ENCODE measurements at places on chromosomes 16 and 17.

- no peak for DNase-seq
Observed at GRCh38 chr16:85683363-85683762, 5.4 kb downstream of the GINS2 start.

DNA sequence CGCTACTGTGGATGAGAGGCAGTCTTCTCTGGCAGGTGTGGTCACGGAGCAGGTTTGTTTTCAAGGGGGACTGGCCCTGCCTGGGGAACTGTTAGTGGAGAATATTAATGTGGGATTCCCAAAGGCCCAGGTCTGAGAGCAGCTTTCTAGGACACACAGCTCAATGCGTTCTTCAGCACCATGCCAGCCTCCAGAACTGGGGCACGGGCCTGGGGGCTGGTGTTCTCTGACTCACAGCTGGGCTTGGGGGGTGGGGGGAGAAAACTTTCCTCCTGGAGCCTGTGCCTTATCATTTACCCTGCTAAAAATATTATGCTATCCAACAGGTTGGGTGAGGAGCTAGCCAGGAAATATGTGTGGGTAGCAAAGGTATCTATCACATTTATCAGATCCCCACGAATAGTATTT, 13.5 kb upstream of the LHX1 start:
- DNase-seq: no peak

DNA sequence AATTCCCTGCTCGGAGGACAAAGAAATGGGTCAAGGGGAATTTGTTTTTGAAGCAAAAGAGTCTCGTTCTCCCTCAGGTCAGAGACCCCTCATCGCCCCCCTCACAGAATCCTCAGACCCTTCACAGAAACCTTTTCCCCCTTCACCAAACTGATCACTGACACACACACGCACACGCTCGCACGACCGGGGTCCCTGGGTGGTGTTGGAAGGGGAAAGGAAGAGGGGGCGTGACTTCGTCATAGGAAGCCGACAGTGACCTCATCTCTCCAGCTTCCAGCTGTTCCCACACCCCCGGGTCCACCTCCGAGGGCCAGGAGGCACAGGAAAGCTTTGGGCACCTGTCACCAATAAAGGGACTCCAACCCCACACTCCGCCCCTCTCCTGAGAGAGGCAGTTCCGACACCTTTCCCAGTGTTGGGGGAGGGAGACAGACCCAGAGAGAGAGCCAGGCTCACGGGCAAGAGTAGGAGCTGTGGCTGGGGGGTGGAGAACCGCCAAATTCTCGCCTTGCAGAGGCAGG, 1.2 kb downstream of the ASGR1 start:
- no peak for DNase-seq

- DNase-seq: no peak
Observed at GRCh38 chr17:39981766-39982375, 1.3 kb downstream of the PSMD3 start.

DNA sequence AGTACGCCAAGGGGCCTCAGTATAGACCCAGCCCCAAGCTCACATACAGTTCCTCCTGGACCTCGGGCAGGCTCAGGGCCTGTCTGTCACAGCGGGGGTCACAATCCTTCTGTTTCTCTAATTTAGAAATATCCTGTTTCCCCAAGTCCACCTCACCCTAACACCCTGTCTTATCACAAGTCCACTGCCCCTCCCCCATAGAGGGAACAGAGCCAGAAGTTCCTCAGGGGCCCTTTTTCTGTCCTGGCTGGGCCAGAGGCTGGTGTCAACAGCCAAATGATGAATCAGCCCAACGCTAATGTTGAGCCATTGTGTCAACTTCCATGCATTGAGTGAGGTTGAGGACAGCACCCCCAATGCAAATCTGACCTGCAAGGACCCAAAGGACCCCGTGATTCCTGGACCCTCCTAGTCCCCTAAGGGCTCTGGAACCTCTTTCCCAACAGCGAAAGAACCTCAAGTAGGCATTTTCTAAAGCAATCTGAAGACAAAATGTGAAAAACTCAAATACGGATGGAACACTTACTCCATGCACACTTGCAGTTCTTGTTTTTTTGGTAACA, 58.6 kb downstream of the PECAM1 start:
- no peak for DNase-seq

DNA sequence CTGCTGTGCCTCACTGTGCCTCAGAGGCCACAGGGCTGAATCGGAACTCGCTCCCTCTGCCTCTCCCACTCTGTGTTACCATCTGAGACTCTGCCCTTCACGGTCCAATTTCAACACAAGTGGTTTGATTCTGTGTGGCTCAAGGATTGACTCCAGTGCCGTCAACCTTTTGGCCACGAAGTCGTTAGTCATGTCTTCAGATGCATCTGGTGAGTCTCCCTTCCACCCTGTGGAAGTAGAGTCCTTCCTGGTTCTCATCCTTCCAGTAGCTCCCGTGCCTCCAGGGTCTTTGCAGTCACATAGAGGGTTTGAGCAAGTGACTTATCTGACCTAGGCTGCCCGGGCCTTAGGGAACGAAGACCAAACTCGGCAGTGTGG, 51.2 kb downstream of the PGS1 start:
- DNase-seq: no peak

- no peak for DNase-seq
Observed at GRCh38 chr17:20235747-20236146, 226.6 kb downstream of the SPECC1 start.

DNA sequence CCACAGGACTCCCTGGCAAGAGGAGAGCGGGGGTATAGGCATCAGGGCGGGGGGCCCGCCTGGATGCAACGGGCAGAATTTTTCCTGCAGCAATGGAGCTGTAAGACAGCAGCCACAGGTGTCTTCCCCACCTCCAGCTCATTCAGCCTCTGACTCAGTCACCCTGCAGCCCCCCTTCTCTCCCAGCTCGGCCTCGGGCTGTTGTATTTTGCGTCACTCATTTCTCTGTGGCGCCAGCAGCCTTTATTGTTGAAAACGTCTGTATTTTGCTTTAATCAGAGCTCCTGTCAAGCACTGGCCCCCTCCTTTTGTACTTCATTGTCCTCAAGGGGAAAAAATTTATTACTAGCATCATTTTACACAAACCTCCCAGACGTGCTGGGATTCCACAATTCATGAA, 117.7 kb downstream of the WSCD1 start:
- no peak for DNase-seq

DNA sequence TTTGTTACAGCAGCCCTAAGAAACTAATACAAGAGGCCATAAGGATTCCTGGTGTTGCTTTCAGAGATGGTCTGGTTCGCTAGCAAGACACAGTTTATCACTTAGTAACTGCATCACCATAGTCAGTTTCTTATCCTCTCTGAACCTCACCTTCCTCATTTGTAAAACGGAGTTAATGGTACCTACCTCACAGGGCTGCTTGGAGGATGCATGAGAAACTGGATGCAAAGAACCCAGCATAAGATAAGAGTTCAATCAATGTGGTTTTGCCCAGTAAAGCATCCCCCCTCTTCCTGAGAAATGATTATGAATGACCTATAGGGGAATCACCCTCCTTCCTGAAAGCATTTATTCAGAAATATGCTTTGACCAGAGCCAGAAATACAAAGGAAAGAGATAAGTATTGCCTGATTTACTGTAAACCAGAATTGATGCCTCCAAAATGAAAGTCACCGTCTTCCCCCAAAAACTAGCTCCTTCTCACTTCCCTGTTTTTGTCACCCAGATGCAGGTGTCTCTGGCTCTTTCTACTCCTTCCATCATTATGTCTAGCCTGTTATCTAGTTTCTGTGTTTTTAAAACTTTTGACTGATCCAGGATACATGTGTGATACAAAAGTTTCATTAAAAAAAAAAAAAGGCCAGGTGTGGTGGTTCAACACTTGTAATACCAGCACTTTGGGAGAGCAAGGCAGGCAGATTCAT, 2.8 kb upstream of the TEFM start:
- DNase-seq: no peak

DNA sequence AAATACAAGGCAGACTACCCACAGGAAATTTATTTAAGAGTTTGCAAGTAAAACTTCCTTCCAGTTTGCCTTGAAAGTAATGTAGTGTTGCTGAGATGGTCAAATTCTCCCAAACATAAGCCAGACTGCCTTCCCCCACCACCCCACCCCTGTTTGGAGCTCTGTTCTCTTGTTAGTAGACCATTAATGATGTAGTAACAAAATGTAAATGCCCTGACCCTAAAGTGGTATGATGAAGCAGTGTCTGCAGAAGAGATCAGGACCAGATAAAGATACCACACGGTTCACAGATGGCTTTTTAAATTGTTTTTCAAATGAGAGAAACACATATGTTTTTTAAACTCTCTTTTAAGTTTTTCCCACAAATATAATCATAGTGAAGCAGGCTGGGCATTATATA, 136.4 kb upstream of the TMEM97 start:
- DNase-seq: no peak

DNA sequence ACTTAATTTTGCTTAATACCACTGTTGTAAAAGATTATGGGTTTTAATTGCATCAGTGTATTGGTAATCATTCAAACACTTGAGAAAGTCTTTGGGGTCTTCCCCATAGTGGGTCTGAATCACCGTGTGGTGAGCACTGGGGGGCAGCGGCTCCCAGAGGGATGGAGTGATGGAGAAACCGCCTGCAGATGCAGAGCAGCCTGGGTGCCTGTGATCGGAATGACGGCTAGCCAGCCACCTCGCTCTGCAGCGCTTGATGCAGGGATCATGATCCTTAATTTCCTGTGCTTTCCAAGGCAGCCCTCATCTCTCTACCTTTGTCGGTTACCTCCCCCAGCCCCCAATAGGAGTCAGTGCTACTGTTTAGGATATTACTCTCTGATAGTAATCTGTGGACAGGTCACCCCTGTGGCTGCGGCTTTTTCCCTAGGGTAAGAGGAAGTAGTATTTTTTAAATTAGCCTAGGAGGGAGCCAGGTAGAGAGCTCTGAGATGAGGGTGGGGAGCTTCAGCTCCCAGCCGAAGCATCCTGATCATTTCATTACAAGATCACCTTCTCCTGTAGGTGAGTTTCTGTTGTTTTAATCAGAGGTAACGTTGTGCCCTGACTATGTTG, 135.6 kb downstream of the MSI2 start:
- DNase-seq: no peak

GRCh38 chr16:50253514-50253910, 12.8 kb upstream of the ADCY7 start:
- no peak for DNase-seq

GRCh38 chr16:27721531-27722181, 171.7 kb downstream of the KATNIP start:
- no peak for DNase-seq

DNA sequence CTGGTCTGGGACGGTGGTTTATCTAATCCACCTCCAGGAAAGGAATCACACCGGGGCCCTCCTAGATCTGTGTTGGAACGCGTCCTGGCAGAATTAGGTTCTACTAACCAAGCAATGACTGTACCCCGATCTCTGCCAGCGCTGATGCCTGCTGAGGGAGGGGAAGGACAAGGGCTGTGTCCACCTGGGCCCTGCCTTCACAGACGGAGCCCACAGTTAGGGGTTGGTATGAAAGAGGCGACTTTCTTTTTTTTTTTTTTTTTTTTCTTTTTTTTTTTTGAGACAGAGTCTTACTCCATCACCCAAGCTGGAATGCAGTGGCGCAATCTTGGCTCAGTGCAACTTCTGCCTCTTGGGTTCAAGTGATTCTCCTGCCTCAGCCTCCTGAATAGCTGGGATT, 9.9 kb upstream of the KRT19 start:
- no peak for DNase-seq

DNA sequence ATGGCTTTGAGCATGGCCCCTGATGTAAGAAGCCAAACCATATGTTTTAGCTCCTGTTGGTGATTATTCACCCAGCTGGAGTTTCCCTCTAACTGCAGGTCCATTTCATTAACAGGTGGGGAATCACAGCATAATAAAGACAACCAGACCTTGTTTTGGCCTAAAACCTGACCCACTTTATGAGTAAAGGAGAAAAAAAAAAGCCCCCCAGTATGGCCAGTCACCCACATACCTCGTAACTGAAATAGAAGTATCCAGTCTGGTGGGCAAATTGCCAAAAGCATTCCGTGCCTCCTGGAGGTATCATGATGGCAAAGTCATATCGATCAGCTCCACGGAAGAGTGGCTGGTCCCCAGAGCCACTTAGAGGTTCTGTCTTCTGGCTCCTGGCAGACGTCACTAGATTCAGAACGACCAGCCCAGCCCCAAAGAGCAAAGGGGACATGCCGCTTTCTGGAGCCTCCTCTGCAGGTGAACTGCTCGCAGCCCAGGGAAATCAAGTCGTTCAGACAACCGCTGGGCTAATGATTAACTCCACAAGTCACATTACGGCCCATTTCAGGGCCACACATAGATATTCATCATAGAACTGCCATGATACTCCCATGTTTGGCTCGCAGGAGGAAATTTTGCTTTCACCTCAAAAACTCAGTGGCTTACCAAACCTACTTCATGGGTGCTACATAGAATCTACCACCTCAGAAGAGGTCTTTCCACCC, at the start of gene TMED6:
TMED6 (minus strand) TSS at position 478 of the 719 bp plus-strand sequence; CDS start at position 445, 33 bp downstream.
- no peak for DNase-seq

DNA sequence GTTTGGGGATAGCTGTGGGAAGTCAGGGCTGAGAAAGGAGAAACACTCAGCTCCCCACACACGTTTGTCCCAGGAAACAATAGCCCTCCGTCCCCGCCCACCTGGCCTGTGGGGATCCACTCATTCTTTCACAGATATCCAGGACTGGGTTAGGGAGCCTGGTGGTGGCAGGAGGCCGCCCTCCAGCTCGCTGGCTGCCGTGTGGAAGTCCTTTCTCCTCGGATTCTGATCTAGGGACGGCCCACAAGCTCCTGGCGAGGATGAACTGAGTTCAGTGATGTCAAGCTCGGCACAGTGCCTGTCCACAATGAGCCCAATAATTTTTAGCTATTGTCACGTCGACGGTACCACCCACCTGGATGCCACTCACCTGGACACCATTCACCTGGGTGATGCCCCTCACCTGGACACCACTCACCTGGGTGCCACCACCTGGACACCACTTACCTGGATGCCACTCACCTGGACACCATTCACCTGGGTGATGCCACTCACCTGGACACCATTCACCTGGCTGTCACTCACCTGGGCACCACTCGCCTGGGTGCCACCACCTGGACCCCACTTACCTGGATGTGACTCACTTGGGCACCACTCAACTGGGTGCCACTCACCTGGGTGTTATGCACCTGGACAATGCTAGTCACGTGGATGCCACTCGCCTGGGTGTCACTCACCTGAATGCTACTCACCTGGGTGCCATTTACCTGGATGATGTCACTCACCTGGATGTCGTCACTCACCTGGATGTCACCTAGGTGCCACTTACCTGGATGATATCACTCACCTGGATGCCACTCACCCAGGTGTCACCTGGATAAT, 172.5 kb upstream of the FOXF1 start:
- no peak for DNase-seq

All from esophagus squamous epithelium (tissue), 5 donors.